Cardiac muscle cell (in vitro differentiated cells and primary cell): ENCODE measurements at places on chromosomes 1 and 21. TPM values are rescaled to one million over a fixed set of nuclear protein-coding genes. Genes with fewer than 3 reads are reported as not detected.

Gene SMIM1
- 25.8 and 39.3 TPM in 2 replicates for polyA plus RNA-seq

Gene ZP4
- not detected in 2 replicates for polyA plus RNA-seq

Gene C1QC
- not detected in 2 replicates for polyA plus RNA-seq

Gene SLAMF9
- polyA plus RNA-seq, result not detected in 2 replicates
